ENCODE measurements at places on chromosomes 2 and 18.

DNA sequence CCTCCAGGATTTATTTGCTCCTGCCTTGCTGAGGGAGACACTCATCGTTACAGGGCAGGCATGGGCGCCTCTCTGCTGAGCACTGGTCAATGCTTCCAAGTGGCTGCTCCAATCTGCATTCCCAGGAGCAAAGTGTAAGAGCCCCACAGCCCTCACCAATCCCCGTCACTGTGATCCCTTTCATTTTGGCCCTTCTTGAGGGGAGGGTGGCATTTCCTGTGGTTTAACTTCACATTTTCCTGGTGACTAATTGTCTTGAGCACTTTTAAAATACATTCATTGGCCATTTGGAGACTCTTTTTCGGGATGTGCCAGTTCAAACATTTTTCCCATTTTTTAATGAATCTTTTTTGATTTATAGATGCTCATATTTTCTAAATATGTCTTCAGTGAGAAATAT, 33.0 kb downstream of the TPO start:
- no peak for DNase-seq

GRCh38 chr2:67612576-67613042, 215.5 kb downstream of the ETAA1 start:
- no peak for DNase-seq

- DNase-seq = peak; percentile 51
Observed at GRCh38 chr2:239369631-239370161, 31.1 kb downstream of the HDAC4 start.

DNA sequence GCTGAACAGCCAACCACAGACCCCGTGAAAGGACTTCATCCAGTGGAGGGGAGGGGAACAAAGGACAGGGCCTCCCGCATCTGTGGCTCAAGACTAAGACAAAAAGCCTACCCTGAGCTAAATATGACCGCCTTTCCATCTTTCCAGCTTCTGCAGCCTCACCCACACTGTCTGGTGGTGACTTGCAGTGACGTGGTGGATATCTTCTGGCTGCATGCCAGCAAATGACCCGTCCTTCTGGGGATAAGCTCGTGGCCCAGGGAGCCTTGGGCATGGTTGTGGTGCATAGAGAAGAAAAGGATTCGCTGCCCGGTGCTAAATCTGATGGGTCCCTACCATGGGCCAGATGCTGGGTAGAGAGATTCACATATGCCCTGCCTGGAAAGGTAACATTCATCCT, 8.7 kb upstream of the NGEF start:
- DNase-seq = no peak

GRCh38 chr2:42788-43187, 3.5 kb downstream of the FAM110C start:
- no peak for DNase-seq
